Spleen (tissue), 13 donors: ENCODE measurements at places on chromosomes 3 and 15. TPM values are rescaled to one million over a fixed set of nuclear protein-coding genes. Genes with fewer than 3 reads are reported as not detected.

- DNase-seq, result no peak
These were observed 40.2 kb upstream of the LPP start for GRCh38 chr3:188113756-188114155.

The ITIH3 gene
- total RNA-seq, result 45.0 TPM

- DNase-seq, result no peak
These were observed 19.3 kb downstream of the CACNA1D start for GRCh38 chr3:53513556-53514190.

GRCh38 chr3:3628676-3629328, 170.4 kb upstream of the LRRN1 start:
- DNase-seq, result no peak

DNA sequence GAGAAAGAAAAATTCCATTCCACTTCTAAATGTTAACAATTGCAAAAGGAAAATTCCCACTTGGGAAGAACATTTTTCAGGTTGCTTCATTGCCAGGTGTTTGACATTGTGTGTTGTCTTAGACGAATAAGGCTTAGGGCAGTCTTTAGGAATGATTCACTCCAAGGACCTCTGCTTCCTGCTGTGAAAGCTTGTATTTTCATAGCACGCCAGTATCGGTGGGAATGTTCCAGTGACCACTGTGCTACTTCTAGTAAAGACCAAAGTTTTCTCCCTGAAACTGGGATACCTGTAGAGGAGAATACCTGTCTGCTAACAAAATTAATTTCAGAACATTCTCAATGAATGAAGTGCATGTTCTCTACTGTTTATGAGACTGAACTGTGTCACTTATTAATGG, 64.1 kb downstream of the CDIN1 start:
- no peak for DNase-seq
